Cardiac septum (tissue), 1 donor: ENCODE measurements at places on chromosomes 4 and X. TPM values are rescaled to one million over a fixed set of nuclear protein-coding genes. Genes with fewer than 3 reads are reported as not detected.

Gene ANXA3
- total RNA-seq = 12.3 TPM

Gene GPC4
- total RNA-seq = 3.6 TPM

Gene TEX13C
- total RNA-seq = not detected

Gene GC
- total RNA-seq = not detected

Gene HADH
- 121 TPM for total RNA-seq

- DNase-seq = peak; percentile 56
Measured at GRCh38 chr4:3314706-3315260, 22.0 kb downstream of the RGS12 start.

GRCh38 chr4:633406-633805, 8.0 kb downstream of the PDE6B start:
- DNase-seq = no peak

- DNase-seq = no peak
Measured at GRCh38 chrX:70478526-70479245, 34.1 kb downstream of the DLG3 start.

DNA sequence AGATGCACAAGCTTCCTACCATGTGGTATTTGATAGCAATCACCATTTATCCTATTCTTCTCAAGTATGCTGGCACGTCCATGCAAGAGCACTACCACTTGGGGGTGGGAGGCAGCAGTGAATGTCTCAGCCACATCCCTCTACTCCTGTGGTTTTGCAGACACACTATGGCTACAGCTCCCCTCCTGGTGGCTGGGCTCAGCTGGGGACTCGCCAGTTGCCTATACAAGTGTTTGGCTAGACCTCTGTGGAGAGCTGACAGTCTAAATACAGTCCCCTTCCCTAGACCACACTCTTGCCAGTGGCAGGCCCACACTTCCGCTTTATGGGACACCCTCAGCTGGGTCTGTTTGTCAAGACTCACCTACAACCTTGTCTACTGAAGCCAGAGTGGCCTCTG, 53.2 kb downstream of the ADGRA3 start:
- DNase-seq = no peak

DNA sequence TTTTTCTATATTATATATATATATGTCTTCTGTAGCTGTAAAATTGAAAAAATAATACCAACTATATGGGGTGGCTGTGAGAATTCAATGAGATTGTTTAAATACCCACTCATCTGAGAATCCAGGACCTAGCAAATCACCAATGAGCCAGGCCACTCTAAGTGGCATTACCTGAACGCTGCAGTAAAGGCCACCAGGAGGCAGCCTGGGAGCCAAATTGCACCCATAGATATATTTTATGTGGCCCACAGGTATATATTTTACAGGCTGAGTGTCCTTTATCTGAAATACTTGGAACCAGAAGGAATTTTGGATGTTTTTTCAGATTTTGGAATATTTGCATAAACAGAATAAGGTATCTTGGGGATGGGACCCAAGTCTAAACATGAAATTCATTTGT, 58.2 kb upstream of the C4orf50 start:
- peak; percentile 6 for DNase-seq

DNA sequence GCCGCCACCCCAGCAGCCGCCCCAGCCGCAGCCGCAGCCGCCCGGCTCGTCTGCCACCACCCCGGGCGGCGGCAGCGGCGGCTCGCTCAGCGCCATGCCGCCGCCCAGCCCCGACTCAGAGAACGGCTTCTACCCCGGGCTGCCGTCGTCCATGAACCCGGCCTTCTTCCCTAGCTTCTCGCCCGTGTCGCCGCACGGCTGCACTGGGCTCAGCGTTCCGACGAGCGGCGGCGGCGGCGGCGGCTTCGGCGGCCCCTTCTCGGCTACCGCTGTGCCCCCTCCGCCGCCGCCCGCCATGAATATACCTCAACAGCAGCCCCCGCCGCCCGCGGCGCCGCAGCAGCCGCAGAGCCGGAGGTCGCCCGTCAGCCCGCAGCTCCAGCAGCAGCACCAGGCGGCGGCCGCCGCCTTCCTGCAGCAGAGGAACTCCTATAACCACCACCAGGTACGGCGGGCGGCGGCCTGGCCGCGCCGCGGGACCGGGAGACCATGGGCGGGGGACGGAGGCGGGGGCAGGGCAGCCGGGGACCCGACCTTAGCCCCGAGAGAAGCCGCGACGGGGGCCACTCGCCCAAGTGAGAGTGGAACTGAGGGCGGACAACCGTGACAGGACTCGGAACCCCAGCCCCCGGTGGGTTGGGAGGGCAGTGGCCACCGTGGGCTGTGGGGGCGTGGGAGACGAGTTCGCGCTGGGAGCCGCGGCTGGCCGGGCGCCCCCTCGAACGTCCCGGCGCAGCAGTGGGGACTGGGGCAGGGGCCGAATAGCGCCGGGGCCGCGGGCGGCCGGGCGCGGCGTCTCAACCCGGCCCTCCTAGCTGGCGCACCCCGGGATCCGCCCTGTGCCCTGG, 1.8 kb downstream of the CPEB2 start:
- peak; percentile 82 for DNase-seq

DNA sequence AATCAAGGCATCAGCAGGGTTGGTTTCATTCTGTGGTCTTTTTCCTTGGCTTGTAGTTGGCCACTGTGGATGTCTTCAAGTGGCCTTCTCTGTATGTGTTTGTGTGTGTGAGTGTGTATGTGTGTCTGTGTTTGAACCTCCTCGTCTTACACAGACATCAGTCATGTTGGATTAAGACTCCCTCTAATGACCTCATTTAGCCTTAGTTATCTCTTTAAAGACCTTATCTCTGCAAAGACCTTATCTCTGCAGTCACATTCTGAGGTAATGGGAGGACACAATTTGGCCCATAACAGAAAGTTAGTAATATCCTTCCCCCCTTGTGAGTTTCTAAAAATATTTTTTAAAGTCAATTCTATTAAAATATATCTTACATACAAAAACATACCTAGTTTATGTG, 126.7 kb downstream of the EMCN start:
- no peak for DNase-seq

- peak; percentile 31 for DNase-seq
Measured at GRCh38 chr4:576245-576821, at the start of gene TMEM271. TSS of gene TMEM271 (minus strand) at chr4:576295. CDS start at chr4:576062, 233 bp downstream.

DNA sequence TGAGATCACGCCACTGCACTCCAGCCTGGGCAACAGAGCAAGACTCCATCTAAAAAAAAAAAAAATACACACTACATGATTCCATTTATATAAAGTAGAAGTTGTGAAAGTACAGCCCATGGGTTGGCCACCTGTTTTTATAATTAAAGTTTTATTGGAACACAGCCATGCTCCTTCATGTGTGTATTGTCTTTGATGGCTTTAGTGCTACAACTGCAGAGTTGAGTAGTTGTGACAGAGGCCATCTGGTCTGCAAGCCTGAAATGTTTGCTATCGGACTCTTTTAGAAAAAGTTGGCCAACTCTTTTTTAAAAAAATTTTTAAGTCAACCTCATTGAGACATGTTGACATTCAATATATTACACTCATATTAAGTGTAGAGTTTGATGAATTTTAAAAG, 41.2 kb upstream of the DUSP21 start:
- DNase-seq = no peak

GRCh38 chr4:86977621-86978184, 42.9 kb downstream of the AFF1 start:
- DNase-seq = no peak

DNA sequence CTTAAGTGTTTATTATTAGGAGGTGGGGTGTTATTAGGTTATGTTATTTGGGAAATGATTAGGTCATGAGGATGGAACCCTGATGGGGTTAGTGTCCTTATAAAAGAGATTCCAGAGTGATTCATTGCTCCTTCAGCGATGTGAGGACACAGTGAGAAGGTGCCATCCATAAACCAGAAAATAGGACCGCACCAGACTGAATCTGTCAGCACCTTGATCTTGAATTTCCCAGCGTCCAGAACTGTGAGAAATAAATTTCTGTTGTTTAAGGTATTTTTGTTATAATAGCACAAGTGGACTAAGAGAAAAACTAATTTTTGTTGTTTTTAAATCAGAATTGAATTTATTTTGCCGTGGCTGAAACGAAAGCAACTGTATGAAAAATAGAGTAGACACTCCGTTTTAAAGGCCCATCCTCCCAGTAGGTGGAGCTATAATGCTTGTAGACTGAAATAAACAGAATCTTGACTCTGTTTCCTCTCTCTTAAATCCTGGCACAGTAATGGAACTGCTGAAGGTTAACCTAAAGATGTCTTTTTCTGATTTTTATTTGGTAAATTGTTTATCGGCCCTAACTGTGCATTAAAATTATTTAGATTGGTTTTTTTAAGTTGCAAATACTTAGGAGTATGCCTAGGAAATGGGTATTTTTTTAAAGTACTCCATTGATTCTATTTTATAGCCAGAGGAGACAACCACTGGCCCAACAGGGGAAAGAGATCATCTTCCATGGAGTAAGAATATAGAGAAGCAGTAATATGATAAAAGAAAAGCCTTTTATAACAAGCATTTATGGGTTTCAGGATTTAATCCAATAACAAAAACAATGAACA, 133.2 kb upstream of the ADAMTS3 start:
- DNase-seq = no peak

GRCh38 chrX:133437766-133438165, 22.5 kb upstream of the GPC4 start:
- DNase-seq = no peak
